ENCODE measurements at places on chromosomes 11 and 22.

DNA sequence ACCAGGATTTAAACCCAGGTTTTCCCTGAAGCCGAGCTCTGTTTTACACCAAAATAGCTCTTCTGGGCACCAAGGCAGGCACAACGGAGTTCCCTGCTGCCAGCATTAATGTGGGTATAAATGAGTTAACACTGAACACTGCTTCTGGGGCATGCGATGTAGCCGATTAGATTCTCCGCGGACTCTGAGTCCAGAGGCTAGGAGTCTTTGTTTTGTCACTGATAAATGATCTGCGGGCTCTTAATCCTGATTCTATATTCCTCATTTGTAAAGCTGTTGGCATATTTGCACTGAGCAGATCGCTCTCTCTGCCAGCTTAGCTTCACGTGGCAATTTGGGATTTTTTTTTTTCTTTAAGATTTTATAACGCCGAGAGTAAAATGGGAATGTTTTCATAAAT, 16.8 kb upstream of the LDLRAD3 start:
- no peak for DNase-seq

GRCh38 chr11:126838779-126839178, 161.8 kb downstream of the KIRREL3 start:
- no peak for DNase-seq

- no peak for DNase-seq
Measured at GRCh38 chr11:133965031-133965601, 8.3 kb upstream of the IGSF9B start.

DNA sequence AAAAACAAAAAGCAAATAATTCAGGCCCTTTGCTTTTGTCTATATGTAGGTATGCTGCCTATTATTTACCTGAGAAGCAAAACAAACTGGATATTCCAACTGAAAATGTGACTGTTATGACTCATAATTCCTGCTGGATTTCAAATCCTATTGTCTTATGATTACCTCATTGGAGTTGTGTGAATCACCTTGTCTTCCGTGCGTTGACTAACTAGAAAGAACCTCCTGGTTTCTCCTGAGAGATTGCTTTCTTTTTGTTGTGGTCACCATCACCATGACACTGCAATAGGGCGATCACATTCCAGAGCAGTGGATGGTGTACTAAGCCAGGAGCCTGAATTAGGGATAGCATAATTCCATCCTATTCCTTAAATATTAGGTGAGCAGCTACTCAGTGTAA, 23.0 kb upstream of the EXPH5 start:
- no peak for DNase-seq

- DNase-seq, result no peak
Measured at GRCh38 chr11:13120691-13121090, 111.6 kb downstream of the RASSF10 start.

GRCh38 chr11:59802639-59803176, 7.9 kb downstream of the MRPL16 start:
- DNase-seq, result no peak

GRCh38 chr11:8256271-8257002, 7.2 kb downstream of the LMO1 start:
- DNase-seq, result no peak

- DNase-seq, result no peak
Measured at GRCh38 chr11:70552167-70553150, 154.1 kb downstream of the CTTN start.
